Activated B cell treated with CpG ODN at 0.5 μM for 24 hours (primary cell): ENCODE measurements at places on chromosomes 3 and 15.

- no peak for DNase-seq
Measured at GRCh38 chr15:80906159-80906766, 83.4 kb downstream of the MESD start.

DNA sequence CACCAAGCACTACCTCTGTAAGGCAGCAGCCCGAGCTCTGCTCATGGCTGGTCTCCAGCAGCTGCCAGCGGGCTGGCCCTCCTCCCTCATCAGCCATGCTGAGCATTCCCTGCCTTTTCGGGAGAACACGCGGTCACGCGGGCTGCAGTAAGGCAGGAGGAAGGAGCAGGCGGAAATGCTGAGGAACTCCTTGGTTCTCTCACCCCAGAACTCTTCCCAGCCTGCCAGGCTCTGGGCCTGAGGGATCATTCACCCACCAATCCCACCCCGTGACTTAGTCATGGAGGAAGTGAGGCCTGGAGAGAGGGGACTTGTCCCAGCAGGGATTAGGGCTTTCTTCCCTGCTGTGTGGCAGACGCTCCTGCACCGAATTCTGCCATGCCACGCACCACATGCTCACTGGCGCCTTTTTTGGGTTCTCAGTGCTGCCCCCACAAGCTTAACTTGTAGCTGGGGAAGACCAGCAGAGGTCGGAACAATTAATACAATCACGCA lies 42.9 kb upstream of the RPL32 start:
- DNase-seq: no peak

DNA sequence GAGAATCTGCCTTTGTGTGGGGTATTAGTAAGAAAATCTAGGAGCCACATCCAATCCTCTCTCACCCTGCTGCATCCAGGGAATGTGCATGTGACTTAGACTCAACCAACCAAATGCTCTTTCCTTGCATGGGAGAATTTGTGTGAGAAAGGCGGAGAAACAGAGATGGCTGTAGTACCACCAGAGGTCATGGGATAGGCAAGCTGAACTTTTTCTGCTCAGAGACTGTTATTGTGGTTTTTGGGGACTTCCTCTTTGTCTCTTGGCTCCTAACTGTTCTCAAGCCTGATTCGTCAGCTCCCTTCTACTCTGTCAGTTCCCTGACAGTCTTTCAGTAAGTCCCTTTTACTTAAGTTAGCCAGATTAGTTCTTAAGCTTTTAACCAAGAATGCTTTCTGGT lies 2.6 kb upstream of the ZSCAN2 start:
- no peak for DNase-seq

- no peak for DNase-seq
Measured at GRCh38 chr3:71228156-71228866, 355.2 kb downstream of the FOXP1 start.
